GM03348 (cell line): ENCODE measurements at places on chromosomes 11 and 22.

- DNase-seq = no peak
Observed at GRCh38 chr11:91093141-91093540, 870.3 kb upstream of the CHORDC1 start.

DNA sequence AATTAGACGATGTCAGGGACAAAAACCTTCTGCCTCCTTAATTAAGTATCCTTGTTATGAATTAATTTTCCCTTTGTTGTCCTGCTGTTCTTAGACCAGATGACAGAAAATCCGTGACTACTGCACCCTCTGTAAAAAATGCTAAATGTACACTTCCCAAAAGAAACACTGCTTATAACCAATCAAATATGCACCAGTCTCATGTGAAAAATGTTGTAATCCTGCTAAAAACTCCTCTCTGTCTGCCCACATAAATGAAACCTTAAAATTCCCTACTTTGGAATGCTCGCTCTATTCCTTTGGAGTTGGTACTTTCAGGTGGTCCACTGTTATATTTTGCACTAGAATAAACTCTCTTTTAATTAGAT, 366.8 kb upstream of the CCDC179 start:
- no peak for DNase-seq

GRCh38 chr11:129427816-129428406, 52.3 kb downstream of the BARX2 start:
- DNase-seq = no peak

- DNase-seq = no peak
Observed at GRCh38 chr11:38553148-38553547, 1955.1 kb upstream of the RAG2 start.

DNA sequence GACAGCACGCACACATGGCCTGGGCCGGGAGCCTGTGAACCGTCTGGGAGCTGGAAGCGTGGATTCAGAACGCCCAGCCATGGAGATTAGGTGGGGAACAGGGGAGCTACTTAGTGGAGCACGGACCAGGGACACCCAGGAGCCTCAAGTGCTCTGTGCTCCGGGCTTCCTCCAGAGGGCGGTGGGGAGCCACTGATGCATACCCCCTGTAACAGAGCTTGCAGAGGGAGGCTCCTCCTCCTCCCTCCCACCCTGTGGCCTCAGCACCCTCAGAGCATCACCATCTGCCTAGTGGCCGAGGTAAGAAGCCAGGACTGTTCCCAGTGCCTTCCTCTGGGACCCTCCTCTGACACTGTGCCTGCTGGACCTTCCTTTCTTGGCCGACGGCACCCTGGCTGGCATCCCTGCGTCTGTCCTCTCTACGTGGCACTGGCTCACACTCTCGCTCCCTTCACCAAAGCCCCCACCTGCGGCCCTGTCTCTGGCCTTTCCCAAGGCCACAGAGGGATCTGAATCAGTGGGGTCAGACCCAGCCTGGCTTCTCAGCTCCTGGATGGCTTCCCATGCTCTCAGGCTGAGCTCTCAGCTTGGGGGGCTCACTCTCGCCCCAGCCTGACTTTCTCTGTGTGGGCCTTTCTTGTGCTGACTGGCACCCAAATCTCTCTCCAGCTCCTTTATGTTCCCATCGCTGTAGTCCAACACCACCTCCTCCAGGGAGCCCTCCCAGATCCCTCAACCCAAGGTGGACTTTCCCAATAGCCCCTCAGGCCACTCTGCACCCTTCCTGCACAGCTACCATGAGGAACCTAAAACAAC, 780.9 kb downstream of the BRD1 start:
- DNase-seq = no peak
